ENCODE measurements at places on chromosomes 3 and 15.

GRCh38 chr3:113222451-113223086 lies 11.2 kb downstream of the BOC start:
- DNase-seq: no peak

DNA sequence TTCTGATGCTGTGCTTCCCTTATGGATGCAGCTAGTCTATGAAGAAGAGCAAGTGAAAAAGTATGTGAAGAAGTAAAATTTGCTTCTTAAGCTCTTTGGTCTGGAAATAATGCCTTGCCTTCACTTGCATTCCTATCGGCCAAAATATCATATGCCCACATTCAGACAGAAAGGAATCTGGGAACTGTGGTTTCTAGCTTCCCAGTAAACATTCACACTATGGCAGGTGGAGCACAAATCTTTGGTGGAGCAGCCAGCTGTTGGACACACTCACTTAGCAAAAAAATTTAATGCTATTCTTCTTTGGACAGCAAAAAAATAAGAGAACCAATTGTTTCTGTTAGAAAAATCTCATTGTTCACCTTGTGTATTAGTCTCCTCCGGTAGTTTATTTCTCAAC lies 12.3 kb upstream of the COL6A6 start:
- no peak for DNase-seq

DNA sequence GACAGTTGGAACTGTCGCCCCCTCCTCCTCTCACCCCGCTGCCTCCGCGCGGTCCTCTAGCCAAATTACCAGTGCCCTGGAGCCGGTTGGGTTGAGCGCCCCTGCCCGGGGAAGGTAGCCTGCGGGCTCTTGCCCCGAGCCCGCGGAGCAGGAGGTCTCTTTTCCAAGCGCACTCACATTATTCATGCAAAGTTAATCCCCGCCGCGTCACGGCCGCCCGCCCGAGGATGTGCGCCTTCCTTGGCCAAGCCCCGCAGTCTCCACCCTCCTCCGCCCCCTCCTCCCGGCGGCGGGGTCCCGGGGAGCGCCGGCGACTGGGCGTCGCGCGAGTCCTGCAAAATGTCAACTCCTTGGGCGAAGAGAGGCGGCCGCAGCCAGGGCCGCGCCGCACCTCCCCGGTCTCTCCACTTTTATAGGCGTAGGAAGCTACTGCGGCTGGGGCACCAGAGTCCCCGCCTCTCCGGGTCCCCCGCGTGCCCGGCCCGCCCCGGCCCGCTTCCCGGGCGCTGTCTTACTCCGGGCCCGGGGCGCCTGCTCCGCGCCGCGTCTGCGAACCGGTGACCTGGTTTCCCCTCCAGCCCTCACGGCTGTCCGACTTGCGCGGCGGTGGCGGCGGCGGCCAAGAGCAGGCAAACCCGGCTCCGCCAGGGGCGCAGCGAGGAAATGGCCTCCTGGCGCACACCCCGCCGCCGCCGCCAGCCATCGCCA lies at the start of gene THRB:
Gene THRB, minus strand, starts transcription at position 233 of the 708 bp plus-strand sequence.
- peak; percentile 77 for DNase-seq

DNA sequence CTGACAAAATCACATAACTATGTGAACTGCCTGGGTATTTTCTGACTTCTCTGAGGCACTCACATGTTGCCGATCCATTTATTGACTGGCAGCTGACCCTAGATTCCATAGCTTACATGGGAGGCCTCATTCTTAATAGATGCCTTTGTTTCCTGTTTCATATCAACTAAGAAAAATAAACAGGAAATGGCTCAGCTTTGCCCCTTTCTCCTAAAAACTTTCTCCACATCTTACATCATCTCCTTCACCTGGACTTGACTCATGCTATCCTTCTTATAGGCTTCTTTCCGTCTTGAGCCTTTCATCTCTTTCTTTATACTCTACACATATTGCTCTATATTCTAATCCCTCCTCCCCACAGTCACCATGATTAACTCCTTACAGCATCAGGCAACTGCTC lies 38.0 kb downstream of the TXNRD3 start:
- no peak for DNase-seq

DNA sequence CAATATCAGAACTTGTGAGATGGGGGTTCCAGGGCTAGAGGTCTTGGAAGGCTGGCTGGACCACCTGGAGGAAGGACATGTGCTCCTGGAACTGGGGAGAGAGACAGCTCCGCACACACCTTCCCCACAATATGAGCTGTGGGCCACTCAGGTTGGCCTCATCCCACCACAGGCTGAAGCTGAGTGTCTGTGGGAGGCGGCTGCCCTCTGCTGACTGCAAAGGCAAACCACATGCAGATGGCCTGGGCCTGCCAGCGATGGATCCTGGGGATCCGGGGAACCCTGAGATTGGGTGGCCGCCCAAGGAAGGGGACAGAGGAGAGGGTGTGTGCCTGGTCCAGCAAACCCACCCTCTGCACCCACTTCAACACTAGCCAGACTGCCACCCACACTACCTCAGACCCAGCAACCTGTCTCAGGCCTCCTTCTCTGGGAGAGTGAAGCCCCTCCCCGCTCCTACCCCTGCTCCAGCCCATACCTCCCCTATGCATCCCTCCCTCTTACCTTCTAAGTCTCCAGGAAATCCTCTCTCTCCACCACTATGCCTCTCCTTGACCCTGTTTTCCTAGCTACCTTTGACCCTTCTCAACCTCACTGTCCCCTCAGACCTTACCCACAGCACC lies 44.8 kb downstream of the CYP11A1 start:
- DNase-seq: peak; percentile 85

DNA sequence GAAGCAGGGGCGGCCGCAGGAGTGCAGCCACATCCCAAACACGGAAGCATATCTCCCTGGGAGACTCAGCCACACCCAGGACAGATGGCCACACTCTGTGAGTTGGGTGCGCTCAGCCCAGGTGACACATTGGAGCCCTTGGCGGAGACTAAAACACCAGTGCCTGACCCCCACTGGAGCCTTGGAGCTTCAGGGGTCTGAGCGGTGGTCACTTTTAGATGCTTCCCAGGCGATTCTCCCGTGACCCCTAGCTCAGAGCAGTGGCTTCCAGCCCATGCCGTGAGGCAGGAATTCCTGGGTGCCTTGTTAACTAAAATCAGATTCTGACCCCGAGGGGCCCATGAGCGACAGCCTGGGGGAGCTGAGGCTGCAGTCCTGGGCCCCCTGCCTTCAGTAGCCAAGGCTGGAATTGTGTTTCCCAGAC lies 54.5 kb downstream of the PLXNA1 start:
- no peak for DNase-seq

- DNase-seq: no peak
Observed at GRCh38 chr3:112813723-112814171, 32.9 kb downstream of the CD200R1L start.

GRCh38 chr3:177787279-177788041 lies 590.2 kb upstream of the TBL1XR1 start:
- no peak for DNase-seq

- no peak for DNase-seq
Observed at GRCh38 chr3:123096731-123097130, 29.9 kb downstream of the PDIA5 start.

- DNase-seq: no peak
Observed at GRCh38 chr15:55170361-55170760, 26.4 kb downstream of the RSL24D1 start.

GRCh38 chr3:138186803-138187295 lies 252 bp upstream of the ARMC8 start:
- peak; percentile 86 for DNase-seq

GRCh38 chr3:74633021-74633420 lies 18.6 kb upstream of the CNTN3 start:
- DNase-seq: no peak

DNA sequence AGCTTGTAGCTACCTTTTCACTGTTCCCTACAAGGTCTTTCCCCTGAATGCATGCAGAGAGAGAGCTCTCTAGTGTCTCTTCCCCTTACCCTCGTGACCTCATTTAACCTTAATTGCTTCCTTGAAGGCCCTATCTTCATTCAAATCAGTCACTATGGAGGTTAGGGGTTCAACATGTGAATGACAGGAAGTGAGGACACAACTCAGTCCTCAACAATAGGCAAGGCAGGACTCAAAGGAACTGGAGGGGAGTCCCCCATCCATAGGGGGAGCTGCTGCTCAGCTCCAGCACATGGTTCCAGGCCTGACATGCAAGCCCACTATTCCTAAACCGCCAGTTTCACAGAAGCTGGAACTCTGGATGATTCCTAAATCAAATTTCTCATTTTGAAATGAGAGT lies 33.8 kb upstream of the GYG1 start:
- DNase-seq: peak; percentile 56

DNA sequence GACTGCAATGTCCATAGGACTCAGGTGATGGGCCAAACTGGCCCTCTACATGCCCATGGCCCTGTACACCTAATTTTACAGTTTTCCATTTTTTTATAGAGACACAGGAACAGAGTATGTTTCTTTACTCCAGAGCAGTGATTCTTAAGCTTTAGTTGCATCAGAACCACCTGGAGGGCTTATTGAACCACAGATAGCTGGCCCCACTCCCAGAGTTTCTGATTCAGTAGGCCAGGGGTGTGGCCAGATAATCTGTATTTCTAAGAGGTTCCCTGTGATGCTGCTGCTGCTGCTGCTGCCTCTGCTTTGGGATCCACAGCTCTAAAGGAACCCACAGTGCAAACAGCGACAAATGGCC lies 5.1 kb downstream of the RBP1 start:
- no peak for DNase-seq

- no peak for DNase-seq
Observed at GRCh38 chr15:89652131-89652530, 3.1 kb downstream of the KIF7 start.

DNA sequence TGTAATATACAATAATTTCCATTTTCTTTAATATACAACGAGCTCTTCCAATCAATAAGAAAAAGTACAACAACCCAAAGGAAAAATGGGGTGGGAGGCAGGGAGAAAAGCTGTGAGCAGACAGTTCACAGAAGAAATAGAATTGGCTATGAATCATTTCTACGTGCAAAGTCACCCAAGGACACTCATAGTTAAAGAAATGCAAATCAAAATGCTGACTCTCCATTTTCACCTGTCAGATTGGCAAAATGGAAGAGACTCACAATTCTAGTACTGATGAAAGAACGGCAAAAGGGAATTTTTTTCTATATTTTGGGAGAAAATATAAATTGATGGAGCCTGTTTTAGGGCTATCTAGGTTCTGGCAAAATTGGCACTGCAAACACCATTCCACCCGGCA lies 116.3 kb upstream of the MEF2A start:
- no peak for DNase-seq

DNA sequence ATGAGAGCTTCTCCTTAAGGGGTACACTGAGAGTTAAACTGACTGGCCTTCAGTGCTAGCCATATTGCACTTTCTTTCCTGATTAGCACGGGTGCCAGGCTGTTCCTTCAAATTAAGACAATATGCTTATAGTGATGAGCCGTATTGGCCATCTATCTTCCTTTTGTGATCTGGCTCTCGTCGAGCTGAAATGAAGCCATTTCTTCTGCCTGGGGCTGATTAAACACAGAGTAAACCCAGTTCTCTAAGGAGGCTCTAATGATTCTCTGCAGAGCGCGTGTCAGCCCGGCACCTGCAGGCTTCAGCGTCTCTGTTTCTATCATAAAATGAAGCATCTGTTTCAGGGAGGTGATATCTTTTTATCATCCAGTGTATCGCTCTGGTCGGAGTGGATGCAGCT lies 107.5 kb upstream of the NR2F2 start:
- no peak for DNase-seq

DNA sequence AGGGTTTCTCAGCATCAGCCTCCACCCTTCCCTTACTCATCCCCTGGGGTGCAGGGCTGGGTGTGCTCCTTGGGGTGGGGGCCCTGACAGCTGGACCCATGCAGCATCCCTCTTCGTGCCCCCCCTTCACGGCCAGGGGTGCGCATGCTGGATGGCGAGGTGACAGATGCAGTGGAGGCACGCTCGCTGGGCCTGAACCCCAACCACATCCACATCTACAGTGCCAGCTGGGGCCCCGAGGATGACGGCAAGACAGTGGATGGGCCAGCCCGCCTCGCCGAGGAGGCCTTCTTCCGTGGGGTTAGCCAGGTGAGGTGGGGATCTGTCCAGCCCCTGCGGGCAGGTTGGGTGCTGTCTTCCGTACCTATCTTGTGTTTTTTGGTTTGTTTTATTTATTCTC lies 6.3 kb upstream of the FES start:
- no peak for DNase-seq

GRCh38 chr3:152828075-152828840 lies 6.7 kb upstream of the P2RY1 start:
- no peak for DNase-seq

GRCh38 chr3:24067483-24067882 lies 122.4 kb downstream of the NR1D2 start:
- DNase-seq: no peak

GRCh38 chr15:66803182-66803729 lies 101.2 kb downstream of the SMAD6 start:
- peak; percentile 58 for DNase-seq

- no peak for DNase-seq
Observed at GRCh38 chr3:38154033-38154494, 11.3 kb upstream of the OXSR1 start.

GRCh38 chr15:92648190-92648875 lies 7.2 kb downstream of the FAM174B start:
- no peak for DNase-seq

DNA sequence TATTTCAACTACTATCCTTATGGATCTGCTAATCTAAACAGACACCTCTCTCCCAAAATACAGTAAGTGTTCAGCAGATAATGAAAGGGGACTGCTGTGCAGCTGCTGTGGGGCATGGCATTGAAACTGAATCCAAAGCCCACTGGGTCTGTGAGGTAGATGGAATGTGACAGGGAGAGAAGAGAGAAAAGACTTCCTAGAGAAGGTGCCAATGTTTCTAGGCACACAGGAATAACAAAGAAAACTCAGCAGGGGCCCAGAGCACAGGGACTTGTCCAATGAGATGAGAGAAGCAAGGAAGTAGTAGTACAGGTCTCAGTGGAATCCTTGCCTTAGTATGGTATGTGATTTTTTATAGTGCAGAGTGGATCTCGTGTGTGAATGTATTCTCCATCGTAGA lies 457.8 kb downstream of the IL5RA start:
- no peak for DNase-seq

- DNase-seq: peak; percentile 67
Observed at GRCh38 chr15:74365598-74366445, 1.6 kb downstream of the CYP11A1 start.

- no peak for DNase-seq
Observed at GRCh38 chr3:175233957-175234940, 375.1 kb downstream of the NAALADL2 start.

DNA sequence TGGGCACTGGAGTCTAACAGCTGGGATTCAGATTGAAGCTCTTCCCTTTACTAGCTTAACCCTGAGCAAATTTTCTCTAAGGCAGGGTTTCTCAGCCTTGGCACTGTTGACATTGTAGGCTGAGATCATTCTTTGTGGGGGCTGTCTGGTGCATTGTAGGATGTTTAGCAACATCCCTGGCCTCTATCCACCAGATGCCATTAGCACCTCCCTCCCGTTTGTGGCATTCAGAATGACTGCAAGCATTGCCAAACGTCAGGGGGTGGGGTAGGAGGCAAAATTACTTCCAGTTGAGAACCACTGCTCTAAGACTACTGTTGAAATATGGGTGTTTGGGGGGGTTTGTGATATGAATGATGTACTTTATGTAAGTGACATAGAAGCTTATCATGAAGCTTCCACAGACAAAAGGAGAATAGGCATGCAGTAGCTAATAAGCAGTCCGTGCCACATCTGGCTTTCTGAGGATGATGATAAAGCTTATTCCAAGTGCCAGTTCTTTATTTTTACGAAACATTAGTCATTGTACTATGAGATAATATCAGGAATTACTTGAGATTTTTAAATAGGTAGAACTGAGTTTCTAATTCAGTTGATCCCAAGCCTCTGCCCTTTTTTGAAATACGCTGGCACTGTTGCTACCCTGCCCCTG lies 39.3 kb downstream of the NKIRAS1 start:
- DNase-seq: no peak

GRCh38 chr15:63677778-63678177 lies 80.6 kb downstream of the FBXL22 start:
- DNase-seq: no peak

Data from WTC11 (cell line).